ENCODE measurements at places on chromosomes 3 and 15.
A peak's percentile ranks its signal among the peaks of the same experiment; 100 is the strongest.

- DNase-seq = no peak
Measured at GRCh38 chr3:67598814-67599556, 55.4 kb downstream of the SUCLG2 start.

DNA sequence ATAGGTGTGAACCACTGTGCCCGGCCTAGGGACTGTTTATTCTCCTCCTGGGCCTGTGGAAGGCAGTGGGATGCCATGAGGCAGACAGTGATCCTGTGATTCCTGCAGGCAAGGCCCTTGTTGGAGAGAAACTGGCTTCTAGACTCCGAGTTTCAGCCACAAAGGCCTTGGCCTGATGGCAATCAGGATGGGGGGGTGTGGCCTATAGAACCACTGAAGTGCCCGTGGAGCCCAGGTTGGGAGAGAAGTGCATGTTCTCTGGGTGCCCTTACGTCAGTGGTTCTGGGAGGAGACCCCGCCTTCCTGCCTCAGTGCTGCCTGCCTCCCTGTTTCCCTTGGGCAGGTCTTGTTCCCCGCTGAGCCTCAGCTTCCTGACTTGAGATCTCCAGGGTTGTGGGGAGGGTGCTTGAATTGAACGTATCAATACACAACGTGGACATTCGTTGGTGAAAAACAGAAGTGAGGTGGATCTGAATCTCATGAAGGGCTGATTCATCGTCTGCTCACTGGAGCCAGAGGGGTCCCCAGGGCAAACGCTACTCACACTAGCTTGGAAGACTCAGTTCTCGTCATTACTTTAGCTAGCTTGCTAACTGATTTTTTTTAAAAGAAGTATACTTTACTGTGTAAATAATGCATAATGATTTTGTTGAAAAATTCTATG is 31.8 kb downstream of the IRAK2 start:
- no peak for DNase-seq

DNA sequence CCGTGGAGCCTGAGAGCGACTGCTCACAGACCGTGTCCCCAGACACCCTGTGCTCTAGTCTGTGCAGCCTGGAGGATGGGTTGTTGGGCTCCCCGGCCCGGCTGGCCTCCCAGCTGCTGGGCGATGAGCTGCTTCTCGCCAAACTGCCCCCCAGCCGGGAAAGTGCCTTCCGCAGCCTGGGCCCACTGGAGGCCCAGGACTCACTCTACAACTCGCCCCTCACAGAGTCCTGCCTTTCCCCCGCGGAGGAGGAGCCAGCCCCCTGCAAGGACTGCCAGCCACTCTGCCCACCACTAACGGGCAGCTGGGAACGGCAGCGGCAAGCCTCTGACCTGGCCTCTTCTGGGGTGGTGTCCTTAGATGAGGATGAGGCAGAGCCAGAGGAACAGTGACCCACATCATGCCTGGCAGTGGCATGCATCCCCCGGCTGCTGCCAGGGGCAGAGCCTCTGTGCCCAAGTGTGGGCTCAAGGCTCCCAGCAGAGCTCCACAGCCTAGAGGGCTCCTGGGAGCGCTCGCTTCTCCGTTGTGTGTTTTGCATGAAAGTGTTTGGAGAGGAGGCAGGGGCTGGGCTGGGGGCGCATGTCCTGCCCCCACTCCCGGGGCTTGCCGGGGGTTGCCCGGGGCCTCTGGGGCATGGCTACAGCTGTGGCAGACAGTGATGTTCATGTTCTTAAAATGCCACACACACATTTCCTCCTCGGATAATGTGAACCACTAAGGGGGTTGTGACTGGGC is 7.3 kb downstream of the FAM131A start:
- DNase-seq = no peak

GRCh38 chr3:60697132-60697531 is 554.1 kb downstream of the FHIT start:
- no peak for DNase-seq

DNA sequence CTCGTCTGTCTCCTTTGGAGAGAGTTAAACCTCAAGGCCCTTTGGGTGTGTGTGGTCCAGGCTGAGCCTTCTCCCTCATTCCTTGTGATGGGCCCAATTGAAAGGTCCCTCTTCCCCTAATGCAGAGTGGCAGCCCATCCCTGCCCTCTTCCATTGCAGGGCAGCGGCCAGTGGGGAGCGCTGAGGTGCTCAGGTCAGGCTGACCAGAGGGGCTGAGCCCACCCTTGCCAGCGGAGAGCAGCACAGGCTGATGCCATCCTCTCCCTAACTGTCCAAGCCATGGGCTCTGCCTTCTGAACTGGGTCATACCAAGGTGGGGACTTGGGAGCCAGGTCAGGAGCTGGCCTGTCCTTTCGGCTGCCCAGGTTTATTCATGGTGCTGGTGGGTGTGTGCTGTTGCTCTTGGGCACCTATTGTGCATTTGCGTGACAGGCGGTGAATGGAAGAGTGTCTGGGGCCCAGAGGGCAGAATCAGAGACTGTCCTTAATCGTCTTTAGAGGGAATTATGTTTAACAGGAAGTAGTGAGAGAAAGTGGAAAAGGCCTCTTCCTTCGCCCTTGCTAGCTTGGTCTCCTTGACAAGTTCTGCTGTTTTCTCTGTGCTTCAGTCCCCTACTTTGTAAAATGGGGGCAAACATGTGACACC is 96.9 kb downstream of the VGLL4 start:
- DNase-seq = no peak

GRCh38 chr3:39383045-39383880 is at the start of gene SLC25A38:
Gene SLC25A38, plus strand, starts transcription at chr3:39383370. Its CDS starts 355 bp downstream, at chr3:39383725.
- DNase-seq = peak; percentile 80

DNA sequence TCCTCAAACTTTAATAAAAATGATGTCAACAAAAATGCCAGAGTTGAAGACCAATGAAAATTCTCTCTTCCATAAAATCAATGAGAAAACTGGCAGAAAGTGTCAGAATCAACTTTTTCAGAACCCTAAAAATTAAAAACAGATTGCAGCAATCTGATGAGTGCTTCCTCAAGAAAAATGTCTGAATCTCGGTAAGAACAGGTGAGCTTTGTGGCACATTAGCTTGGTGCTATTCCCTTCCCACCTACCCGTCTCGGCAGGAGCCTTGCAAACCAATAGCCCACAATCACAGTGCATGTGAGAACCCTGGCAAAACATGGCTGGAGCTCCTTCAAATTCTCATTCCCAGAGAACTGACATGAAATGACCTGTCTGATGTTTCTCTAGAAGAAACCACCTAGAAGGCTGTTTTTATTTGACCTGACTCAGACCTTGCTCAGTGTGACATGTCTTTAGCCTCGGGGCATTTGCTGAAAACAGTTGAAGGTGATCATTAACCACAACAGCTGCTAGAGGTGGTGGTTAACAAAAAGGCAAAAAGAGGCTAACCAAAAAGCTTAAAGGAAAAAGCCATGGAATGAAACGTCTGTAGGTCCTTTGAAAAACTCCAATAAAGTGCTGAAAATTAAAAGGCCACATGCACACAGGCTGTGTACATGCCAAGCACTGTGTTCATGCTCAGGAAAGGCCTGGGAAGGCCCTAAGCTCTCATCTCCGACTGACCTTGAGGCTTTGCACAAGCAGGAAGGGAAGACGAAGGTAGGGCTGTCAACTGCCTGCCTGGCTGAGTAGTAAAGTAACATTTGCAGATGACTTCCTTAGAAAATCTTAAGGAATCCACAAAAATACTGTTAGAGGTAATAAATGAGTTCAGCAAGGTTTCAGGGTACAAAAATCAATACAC is 253.0 kb upstream of the NSMCE3 start:
- DNase-seq = no peak

DNA sequence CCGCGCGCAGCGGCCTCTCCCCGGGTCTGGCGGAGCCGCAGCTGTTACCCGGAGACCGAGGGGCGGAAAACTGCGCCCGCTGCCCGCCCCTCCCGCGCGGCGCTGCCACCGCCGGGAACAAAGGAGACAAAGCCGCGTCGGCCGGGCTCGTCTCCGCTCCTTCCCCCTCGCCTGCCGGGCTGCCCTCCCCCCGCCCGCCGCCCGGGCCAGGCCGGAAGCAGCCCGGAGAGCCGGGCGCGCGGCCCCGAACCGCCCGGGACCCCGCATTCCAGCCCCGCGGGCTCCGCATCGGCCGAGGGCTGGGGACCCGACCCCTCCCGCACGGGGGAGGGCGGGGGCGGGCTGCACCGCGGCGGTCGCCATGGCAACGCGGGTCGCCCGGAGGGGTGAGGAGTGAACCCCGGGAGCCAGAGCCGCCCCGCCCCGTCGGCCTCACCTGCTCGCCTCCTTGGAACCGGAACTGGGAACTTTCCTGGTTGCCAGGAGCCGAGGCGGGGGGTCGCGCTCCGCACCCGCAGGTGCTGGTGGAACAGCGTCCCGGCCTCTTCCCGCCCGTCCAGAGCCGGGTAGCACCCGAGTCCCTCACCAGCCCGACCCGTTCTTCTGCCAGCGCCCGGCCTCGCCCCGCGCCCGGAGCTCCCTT is 448 bp downstream of the PLXNB1 start:
- DNase-seq = peak; percentile 68

GRCh38 chr3:129348734-129349133 is 70.1 kb downstream of the HMCES start:
- no peak for DNase-seq

- DNase-seq = no peak
Measured at GRCh38 chr15:83287541-83288027, 3.1 kb upstream of the BNC1 start.

GRCh38 chr3:59992578-59992977 is 942.8 kb upstream of the CFAP20DC start:
- DNase-seq = no peak

DNA sequence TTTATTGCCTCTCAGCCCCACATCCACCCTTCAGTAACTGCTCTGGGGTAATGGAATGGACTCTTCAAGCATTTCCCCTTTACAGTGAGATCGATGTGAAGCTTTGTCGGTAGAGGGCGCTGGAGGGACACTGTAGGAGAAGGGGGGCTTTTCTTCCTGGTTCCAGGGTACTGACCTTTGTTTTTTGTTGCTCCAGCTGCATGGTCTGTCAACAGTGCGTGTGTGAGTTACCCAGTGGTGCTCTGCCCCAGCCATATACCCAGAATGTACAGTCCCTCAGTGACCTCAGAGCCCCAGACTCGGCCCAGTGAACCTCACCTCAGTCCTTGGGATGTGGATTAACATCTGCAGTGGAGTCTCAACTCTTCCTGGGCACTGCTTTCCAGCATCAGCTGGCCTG is 180.3 kb upstream of the TSC22D2 start:
- DNase-seq = peak; percentile 51

DNA sequence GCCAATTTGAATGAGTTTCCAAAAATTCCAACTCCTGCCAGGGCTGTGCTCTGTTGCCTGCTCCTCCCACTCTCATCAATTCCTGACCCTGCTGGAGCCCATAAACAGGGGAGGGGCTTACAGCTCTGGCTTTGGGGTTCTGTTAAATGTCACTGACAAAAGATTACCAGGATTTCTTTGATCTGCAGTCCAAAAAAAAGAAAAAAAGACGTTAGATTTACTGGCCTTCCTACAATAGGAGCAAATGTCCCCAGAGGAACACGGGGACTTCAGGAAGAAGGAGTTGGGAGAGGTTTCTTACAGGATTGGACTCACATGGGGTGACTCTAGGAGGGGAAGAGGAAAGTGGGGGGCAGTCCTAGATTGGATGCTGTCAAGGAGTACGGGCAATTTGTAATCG is 84.3 kb upstream of the RNF7 start:
- DNase-seq = no peak

DNA sequence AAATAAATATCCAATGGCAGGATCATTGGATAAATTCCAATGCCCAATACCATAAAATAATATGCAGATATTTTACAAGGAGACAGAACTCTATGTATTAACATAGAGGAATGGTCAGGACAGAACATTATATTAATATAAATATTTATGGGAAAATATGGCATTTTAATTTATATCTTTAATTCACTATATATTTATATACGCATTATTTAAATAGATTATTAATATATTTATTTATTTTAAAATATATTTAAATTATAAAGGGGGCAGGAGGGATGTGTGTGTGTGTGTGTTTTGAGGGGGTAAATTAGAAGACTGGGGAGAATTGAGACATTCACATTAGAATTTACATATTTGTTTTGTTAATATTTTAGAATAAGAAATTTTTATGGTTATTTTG is 31.6 kb upstream of the CNTN3 start:
- DNase-seq = no peak

DNA sequence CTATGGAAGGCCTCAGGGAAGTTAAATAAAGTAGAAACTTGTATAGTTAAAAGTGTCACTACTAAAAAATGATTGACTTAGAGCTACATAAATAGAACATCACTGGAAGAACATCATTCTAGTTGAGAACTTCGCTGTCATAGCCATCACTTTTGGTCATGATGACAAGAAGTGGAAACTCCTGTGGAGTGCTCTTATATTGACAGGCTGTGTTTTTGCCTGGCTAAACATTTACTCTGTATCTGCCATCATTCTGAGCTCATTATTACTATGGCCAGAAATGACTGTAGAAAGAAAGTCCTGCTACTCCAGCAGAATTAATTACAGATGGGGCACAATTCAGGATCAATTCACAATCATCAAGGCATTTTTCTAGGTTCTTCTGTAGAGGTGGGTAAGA is 165.1 kb upstream of the GOLIM4 start:
- no peak for DNase-seq

DNA sequence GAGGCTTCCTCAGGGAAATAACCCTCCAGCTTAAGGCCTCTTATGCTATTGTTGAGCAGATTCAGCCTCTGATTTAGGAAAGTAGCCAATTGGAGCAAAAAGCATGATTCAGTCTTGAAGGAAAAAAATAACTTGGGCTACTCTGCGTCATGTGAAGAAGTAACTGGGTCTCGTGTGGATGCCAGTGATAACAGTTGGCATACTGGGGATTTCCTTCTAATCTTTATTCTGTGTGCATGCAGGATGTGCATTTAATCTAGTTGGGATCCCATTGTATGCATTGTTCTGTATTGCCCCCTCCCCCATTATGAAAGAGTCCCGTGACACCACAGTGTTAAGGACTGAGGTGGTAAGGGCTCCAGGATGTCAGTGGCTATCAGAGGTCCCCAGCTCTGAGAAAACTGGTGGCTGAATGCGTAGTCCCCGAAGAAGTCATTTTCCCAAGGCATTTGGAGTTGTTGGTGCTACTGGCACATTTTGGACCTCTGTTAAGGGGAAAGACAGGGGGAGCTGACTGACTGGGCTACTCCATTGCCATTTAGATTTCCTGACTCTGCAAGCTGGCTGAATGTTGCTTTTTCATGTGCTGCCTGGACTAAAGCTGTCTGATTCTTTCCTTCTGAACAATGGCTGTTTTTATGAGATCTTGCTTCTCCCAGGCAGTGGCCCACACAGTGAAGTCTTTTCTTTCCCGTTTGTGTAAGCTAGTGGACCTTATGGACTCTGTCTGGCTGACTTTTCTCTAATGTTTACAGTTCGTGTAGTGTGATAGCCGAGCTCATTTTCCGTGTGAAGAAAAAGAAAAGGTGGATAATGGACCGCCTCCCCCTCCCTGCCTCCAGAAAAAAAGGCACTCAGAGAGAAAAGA is 38.4 kb upstream of the TRAK1 start:
- DNase-seq = no peak

DNA sequence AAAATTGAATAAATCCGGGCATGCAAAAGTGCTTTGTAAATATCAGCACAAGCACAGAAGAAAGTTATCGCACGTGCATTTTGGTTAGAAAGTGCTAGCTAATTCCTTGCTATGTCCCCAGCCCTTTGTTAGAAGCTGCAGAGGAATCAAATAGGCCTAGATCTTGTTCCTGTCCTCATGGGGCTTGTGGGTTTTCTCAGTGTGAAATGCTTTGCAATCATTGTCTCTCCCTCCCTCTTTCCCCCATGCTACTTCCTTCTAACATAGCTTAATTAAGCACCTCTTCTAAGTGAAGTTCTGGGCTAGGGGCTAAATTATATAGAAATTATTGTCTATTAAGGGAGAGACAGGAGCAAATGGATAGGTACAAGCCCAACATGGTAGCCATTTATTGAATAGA is 271.7 kb downstream of the RPLP1 start:
- DNase-seq = no peak

GRCh38 chr3:112582244-112582874 is 20.5 kb downstream of the SLC35A5 start:
- peak; percentile 39 for DNase-seq

Measured in stimulated activated CD4-positive, alpha-beta T cell treated with anti-CD3 and anti-CD28 coated beads, Interleukin-2, amount 100 ng/mL, for 24 hours (primary cell).